Activated CD4-positive, alpha-beta T cell treated with anti-CD3 and anti-CD28 coated beads, Interleukin-2, amount 10 ng/mL, durations not matched to agents 24 days and 14 days (primary cell): ENCODE measurements at places on chromosomes 2 and 18. TPM values are rescaled to one million over a fixed set of nuclear protein-coding genes. Genes with fewer than 3 reads are reported as not detected.

PGAP1 gene
- total RNA-seq, result 22.6 and 27.1 TPM in 2 replicates

HAUS1 gene
- total RNA-seq, result 49.5 and 49.6 TPM in 2 replicates

KLHL41 gene
- 0.07 TPM in 1 of 2 replicates, not detected in the other for total RNA-seq

MEP1B gene
- not detected in 2 replicates for total RNA-seq

MDH1B gene
- 0.12 and 0.47 TPM in 2 replicates for total RNA-seq
